Stimulated activated CD8-positive, alpha-beta memory T cell treated with anti-CD3 and anti-CD28 coated beads, Interleukin-4, amount 100 ng/mL, for 4 hours (primary cell): ENCODE measurements at places on chromosomes 3 and 15.

DNA sequence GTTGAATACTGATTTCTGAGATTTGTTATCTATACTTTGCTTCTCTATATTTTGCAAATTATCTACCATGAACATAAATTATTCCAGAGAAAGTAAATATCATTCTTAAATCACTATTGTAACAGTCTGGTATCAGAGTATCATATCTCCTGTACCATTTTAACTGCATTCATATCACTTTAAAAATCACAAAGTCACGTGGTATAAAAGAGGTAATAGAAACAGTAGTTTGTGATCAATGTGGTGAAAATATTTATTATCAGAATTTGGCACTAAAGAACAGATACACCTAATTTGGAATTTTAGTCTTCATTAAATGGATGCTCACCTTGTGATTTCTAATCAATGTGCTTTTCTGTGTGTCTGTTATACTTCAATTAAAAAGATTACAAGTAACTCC is 47.8 kb downstream of the P3H2 start:
- no peak for DNase-seq

GRCh38 chr3:65146179-65146578 is 458.4 kb upstream of the ADAMTS9 start:
- no peak for DNase-seq

- DNase-seq: no peak
Measured at GRCh38 chr3:151795276-151795675, 18.6 kb upstream of the AADAC start.

DNA sequence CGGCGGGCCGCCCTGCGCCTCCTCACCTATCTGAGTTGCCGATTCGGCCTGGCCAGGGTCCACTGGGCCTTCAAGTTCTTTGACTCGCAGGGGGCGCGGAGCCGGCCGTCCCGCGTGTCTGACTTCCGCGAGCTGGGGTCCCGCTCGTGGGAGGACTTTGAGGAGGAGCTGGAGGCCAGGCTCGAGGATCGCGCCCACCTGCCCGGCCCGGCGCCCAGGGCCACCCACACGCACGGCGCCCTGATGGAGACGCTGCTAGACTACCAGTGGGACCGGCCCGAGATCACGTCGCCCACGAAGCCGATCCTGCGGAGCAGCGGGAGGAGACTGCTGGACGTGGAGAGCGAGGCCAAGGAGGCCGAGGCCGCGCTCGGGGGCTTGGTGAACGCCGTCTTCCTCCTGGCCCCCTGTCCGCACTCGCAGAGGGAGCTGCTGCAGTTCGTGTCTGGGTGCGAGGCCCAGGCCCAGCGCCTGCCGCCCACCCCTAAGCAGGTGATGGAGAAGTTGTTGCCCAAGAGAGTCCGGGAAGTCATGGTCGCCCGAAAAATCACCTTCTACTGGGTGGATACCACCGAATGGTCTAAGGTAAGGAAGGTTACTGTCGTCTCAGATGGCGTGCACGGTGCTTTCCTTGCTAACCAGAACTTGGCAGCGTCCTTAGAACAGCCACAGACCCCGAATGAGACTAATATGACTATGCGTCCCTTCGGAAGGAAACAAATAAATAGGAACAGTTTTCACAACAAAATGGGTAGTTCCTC is 567 bp downstream of the TICRR start:
- DNase-seq: no peak

GRCh38 chr3:158702815-158703481 is 29.3 kb downstream of the RARRES1 start:
- DNase-seq: no peak

GRCh38 chr15:26013981-26014380 is 150.9 kb upstream of the ATP10A start:
- DNase-seq: no peak

DNA sequence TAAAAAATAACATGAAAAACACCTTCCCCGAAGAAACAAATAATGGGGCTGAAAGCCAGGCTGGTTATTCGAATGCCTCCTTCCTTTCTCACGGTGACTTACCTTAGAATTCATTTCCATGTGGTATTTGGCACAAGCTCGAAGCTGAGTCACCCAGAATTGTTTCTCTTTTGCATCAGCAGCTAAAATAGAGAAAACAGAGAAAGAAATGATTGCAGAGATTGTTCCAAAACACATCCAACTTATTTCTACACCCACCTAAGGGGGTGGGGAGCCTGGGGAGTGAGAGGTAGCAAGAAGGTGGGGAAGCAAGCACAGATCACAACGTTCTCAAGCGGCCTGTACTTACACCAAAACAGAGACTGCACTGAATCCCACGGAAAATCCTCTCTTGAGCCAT is 104.7 kb downstream of the OSBPL10 start:
- no peak for DNase-seq

GRCh38 chr3:8201886-8202285 is 299.7 kb upstream of the LMCD1 start:
- DNase-seq: no peak

DNA sequence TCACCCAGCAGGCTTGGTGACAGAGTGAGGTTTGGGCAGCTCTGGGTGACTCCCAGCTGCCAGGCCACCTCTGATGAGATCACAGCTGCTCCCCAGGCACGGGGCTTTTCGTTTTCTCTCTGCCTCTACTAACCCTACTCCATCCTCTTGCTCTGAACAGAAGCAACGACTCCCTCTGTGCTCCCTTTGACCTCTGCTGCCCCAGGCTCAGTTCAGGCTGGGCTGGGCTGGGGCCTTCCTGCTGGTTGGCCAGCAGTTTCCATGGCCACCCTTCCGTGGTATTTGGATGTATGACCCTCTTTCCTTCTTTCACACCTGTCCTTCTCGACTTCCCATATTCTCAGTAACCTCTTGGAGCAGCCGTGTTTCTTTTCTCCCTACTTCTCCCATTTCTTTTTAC is 8.6 kb downstream of the RGMA start:
- no peak for DNase-seq

DNA sequence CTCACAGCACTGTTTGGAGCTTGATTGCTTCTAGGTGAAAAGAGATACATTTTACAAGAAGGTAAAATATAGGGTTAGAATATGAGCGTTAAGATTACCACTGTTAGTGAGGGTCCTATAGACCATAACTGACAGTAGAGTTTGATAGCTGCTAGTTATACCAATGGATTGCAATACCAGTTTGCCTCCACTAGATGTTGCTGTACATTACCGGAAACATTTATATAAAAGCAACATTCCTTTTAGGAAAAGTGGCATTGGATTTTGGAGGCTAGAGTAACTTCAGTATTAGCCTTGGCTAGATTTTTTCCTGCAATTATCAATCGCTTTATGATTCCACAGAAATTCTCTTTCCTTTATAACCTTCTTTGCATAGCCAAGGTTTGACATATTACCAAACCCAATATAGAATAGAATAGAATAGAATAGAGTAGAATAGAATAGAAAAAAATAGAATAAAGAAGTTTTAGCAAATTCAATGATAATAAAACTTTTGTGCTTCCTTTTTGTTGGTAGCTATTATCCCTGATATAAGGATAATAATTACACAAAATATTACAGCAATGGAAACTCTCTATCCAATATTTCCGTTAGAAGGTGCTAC is 1093.6 kb upstream of the ALCAM start:
- DNase-seq: no peak

- no peak for DNase-seq
Measured at GRCh38 chr3:7709376-7710082, 792.1 kb upstream of the LMCD1 start.

GRCh38 chr3:134378818-134379217 is 4.6 kb upstream of the AMOTL2 start:
- DNase-seq: no peak

- no peak for DNase-seq
Measured at GRCh38 chr3:171407759-171408158, 52.4 kb downstream of the TNIK start.

- no peak for DNase-seq
Measured at GRCh38 chr3:74631351-74632140, 17.1 kb upstream of the CNTN3 start.

- DNase-seq: no peak
Measured at GRCh38 chr3:24264748-24265158, 229.9 kb downstream of the THRB start.

DNA sequence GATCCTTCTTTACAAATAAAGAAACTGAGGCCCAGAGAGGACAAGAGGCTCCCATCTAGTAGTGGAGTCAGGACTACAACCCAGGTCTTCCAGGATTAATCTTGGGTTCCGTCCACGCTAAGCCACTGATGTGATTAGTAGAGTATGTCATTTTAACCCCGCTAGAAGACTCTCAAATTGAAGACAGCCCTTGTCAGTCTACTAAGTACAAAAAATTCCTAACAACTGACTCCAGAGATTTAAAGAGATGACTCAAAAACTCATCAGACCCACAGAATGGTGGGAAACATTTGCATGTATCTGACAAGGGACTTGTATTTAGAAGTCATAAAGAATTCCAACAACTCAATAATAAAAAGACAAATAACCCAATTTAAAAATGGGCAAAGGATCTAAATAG is 145.3 kb downstream of the CNTN3 start:
- DNase-seq: no peak

DNA sequence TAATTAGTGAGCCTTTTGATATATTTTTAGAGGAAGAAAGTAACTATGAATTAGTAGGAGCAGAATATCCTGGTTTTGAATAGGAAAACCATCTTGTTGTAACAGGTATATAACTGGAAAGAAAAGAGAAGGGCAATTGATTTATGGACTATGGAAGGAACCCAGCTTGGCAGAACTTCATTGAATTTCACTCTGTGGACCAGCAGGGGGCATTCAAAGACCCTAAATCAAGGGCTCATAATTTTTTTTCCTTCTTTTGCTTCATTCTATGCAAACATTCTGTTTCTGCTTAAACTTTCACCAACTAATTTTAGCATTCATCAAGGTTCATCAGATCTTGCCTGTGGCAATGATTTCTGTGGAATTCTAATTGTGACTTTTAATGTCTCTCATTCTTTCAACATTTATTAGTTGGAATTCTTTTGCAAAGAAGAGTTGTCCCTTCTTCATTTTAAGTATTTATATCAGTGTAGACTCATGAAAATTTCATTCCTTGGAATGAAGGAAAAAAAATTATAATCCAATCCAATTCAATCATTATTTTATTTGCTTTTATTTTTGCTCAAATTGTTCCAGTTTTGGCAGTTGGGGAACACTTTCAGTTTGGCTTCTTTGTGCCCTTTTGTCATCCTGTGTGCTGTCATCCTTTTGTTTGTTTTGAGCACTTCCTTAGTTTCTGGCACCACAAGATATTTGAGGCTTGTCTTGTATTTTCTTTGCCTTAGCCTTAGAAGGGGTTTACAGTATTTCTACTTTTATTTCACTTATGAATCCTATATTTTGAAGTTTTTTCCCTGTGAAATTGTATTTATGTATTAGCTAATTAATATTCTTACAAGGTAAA is 30.4 kb downstream of the NXPE3 start:
- DNase-seq: no peak

- no peak for DNase-seq
Measured at GRCh38 chr3:176037636-176038035, 1159.6 kb downstream of the TBL1XR1 start.

GRCh38 chr3:115857518-115858136 is 234.3 kb downstream of the GAP43 start:
- no peak for DNase-seq

DNA sequence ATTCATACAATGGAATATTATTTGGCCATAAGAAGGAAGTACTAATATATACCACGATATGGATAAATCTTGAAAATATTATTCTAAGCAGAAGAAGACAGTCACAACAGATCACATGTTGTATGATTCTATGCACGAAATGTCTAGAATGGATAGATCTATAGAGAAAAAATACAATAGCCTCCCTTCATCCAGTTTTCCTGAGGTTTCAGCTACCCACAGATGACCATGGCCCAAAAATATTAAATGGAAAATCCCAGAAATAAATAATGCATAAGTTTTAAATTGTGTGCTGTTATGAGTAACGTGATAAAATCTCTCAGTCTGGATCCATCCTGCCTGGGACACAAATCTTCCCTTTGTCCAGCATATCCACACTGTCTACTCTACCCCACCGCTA is 162.2 kb upstream of the ST8SIA2 start:
- no peak for DNase-seq

GRCh38 chr3:71926262-71926600 is 141.3 kb upstream of the PROK2 start:
- DNase-seq: no peak

DNA sequence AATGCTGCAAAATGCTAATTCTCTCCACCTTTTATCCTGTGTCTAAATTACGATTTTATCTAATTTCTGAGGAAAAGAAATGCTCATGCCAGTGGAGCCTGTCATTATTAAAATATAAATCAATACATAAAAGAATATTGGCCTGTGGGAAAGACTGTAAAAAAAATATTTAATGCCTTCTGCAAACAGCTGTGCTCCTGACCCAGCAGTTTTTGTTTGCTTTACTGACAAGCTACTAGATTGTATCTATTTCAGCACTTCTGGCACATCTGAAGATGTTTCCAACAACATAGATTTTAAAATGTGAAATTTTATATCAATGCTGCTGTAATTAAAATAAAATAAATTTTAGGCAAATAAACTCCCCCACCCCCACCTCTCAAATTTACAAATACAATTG is 493.6 kb upstream of the AGTR1 start:
- DNase-seq: no peak

GRCh38 chr15:34359416-34359815 is 7.6 kb downstream of the LPCAT4 start:
- DNase-seq: no peak

DNA sequence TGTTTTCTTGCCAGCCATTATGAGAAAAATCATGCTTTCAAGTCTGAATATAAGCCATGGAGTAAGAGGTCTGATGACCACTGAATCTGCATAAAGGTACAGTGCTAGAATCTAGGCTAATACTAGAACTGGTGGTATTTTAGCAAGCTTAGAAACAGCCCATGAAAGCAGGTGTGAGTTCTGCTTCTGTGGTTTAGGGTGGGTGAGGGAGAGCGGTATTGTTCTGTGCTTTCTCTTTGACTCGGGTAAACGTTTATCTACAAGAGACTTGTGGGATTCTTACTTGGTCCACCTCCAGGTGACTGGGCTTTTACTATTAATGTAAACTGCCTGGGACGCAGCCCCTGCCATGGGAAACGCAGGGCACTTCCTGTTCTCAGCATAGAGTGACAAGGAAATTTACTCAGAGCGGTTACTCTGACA is 55.2 kb downstream of the PGPEP1L start:
- no peak for DNase-seq
